ENCODE measurements at places on chromosomes 4 and X.

- no peak for DNase-seq
- peaks cover 8% of the 10 kb centered on the region for H3K4me1 ChIP-seq
- no peak overlapping the region for H3K4me3 ChIP-seq
- peaks cover 5% of the 10 kb centered on the region for H3K36me3 ChIP-seq
- H3K27me3 ChIP-seq, result no peaks in the 10 kb centered on the region
Measured at GRCh38 chr4:163540977-163541376, 46.5 kb downstream of the TMA16 start.

GRCh38 chrX:109995155-109995554 is 7.8 kb upstream of the TMEM164 start:
- H3K36me3 ChIP-seq, result no peaks in the 10 kb centered on the region
- H3K27me3 ChIP-seq, result no peaks in the 10 kb centered on the region
- no peak overlapping the region for H3K27ac ChIP-seq
- no peak for DNase-seq
- H3K4me3 ChIP-seq, result no peak overlapping the region
- peaks cover 4% of the 10 kb centered on the region for H3K4me1 ChIP-seq

DNA sequence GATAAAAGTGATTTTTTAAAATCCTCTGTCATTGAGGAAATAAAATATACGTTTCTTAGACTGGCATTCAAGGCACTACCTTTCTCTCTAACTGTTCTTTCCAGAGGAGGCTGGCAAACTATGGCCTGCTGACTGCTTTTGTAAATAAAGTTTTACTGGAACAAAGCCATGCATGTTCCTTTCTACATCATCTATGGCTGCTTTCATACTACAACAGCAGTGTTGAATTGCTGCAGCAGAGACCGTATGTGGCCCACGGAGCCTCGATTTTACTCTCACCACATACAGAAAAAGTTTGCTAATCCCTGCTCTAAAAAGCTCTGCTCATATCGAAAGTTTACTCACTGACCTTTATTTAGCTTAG is 20.2 kb downstream of the SETD7 start:
- peaks cover 13% of the 10 kb centered on the region for H3K36me3 ChIP-seq
- H3K27ac ChIP-seq, result no peak overlapping the region
- DNase-seq, result no peak

GRCh38 chr4:114807357-114807756 is 208.8 kb downstream of the UGT8 start:
- DNase-seq, result no peak
- H3K4me1 ChIP-seq, result no peaks in the 10 kb centered on the region
- no peak overlapping the region for H3K4me3 ChIP-seq
- H3K27me3 ChIP-seq, result no peaks in the 10 kb centered on the region
- no peaks in the 10 kb centered on the region for H3K36me3 ChIP-seq

- no peaks in the 10 kb centered on the region for H3K36me3 ChIP-seq
- H3K4me1 ChIP-seq, result peaks cover 4% of the 10 kb centered on the region
- no peak overlapping the region for H3K4me3 ChIP-seq
- H3K27me3 ChIP-seq, result no peaks in the 10 kb centered on the region
- DNase-seq, result no peak
- H3K27ac ChIP-seq, result no peak overlapping the region
Measured at GRCh38 chr4:26936284-26937065, 75.8 kb downstream of the STIM2 start.

GRCh38 chr4:38170338-38171169 is 210.4 kb downstream of the PTTG2 start:
- H3K27me3 ChIP-seq, result no peaks in the 10 kb centered on the region
- H3K36me3 ChIP-seq, result no peaks in the 10 kb centered on the region
- H3K4me1 ChIP-seq, result peaks cover 11% of the 10 kb centered on the region
- no peak overlapping the region for H3K4me3 ChIP-seq
- DNase-seq, result no peak
- H3K27ac ChIP-seq, result no peak overlapping the region

GRCh38 chr4:142960126-142960525 is 114.0 kb upstream of the INPP4B start:
- H3K4me1 ChIP-seq, result no peaks in the 10 kb centered on the region
- no peaks in the 10 kb centered on the region for H3K27me3 ChIP-seq
- no peak overlapping the region for H3K4me3 ChIP-seq
- H3K27ac ChIP-seq, result no peak overlapping the region

DNA sequence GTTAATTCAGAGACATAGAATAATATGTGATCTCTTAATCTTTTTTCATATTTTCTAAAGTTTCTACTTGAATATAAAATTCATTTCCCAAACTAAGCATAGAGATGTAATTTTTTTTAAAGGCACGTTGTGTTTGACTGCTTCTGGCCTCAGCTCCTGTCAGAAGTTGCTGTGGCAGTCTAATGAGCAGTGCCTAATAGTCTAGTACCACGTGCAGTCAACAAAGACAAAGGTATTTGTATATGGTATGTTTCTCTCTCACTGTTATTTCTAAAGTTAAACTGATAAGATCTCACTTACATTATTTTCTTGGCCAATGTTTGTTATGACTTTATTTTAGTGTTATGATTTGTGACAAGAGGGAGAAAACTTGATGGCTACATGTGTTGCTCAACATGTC is 48.6 kb upstream of the MCUB start:
- no peak overlapping the region for H3K27ac ChIP-seq
- H3K36me3 ChIP-seq, result peaks cover 77% of the 10 kb centered on the region
- H3K27me3 ChIP-seq, result no peaks in the 10 kb centered on the region
- no peak overlapping the region for H3K4me3 ChIP-seq
- H3K4me1 ChIP-seq, result no peaks in the 10 kb centered on the region
- DNase-seq, result no peak

- H3K27ac ChIP-seq, result no peak overlapping the region
- no peaks in the 10 kb centered on the region for H3K27me3 ChIP-seq
- no peak for DNase-seq
- H3K4me3 ChIP-seq, result no peak overlapping the region
- no peaks in the 10 kb centered on the region for H3K36me3 ChIP-seq
Measured at GRCh38 chrX:115949900-115950822, 220.4 kb upstream of the AGTR2 start.

DNA sequence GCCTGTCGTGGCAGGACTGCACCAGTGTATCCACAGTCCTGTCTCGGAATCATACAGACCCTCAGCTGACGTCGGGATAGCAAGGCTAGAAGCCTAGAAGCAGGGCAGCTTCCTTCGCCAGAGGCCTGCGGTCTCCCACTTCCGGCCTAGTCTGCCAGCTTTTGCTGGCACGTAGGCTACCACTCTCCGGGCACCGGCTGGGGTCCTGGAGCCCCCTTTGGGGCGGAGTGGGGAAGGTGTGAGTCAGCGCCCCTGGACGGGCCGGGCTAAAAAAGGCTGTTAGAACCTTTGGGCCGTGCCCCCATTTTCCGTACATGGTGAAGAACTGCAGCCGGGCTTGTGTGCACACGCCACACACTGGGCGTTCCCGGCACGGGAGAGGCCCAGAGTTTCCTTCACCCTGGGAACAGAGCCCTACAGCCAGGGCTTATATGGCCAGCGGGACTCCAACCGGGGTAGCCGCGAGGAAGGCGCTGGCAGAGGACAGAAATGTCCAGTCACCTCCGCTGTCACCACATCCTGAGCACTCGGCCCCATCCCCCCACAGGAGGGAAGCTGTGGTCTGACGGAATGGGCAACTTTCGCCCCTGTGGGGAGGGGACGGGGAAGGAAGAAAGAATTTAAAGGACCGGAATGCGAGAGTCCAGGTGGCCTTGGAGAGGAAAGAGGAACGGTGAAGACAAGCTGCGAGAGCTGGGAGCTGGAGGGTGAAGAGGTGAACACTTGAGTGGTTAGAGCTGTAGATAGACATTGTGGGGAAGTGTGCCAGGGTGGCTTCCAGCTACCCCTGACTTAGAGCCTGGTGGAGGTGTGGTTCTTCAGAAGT is 4.6 kb downstream of the MAGIX start:
- no peaks in the 10 kb centered on the region for H3K36me3 ChIP-seq
- no peaks in the 10 kb centered on the region for H3K27me3 ChIP-seq
- H3K27ac ChIP-seq, result peak overlapping the region; percentile 93
- peak; percentile 81 for DNase-seq

- H3K27me3 ChIP-seq, result no peaks in the 10 kb centered on the region
- peaks cover 26% of the 10 kb centered on the region for H3K36me3 ChIP-seq
- no peak overlapping the region for H3K4me3 ChIP-seq
- H3K4me1 ChIP-seq, result no peaks in the 10 kb centered on the region
Measured at GRCh38 chr4:88775529-88775928, 77.9 kb upstream of the NAP1L5 start.

- H3K4me3 ChIP-seq, result no peak overlapping the region
- H3K36me3 ChIP-seq, result no peaks in the 10 kb centered on the region
- no peak for DNase-seq
- no peak overlapping the region for H3K27ac ChIP-seq
Measured at GRCh38 chr4:112099701-112100297, 45.5 kb upstream of the FAM241A start.

DNA sequence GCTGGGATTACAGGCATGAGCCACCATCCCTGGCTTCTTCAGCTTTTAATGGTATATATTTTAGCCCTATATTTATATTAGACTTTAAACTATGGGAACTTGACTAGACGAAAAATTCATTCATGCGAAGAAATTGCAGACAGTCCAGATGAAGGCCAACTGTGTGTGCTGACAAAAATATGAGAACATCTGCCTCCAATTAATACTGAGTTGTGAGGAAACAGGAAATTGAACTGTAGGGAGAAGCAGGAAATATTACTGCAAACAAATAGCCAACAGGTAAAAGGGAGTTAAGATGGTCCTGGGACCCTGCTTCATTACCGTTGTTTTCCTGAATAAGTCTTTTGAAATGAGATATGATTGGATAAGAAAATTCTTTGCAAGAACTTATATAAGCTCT is 26.3 kb downstream of the MGARP start:
- no peaks in the 10 kb centered on the region for H3K27me3 ChIP-seq
- no peaks in the 10 kb centered on the region for H3K4me1 ChIP-seq
- no peak overlapping the region for H3K27ac ChIP-seq
- H3K36me3 ChIP-seq, result no peaks in the 10 kb centered on the region
- no peak for DNase-seq
- no peak overlapping the region for H3K4me3 ChIP-seq

DNA sequence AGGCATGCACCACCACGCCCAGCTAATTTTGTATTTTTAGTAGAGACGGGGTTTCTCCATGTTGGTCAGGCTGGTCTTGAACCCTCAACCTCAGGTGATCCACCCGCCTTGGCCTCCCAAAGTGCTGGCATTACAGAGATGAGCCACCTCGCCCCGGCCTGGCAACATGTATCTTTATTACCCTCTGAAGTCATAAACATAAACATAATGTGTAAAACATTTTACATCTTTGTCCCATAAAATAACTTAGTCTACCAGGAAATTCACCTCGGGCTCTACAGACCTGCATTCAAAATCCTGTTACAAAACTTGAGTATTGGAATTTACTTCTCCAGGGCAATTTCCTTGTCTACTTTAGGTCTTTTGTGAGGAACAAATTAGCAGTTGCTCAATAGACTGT is 68.1 kb upstream of the DUSP21 start:
- no peaks in the 10 kb centered on the region for H3K36me3 ChIP-seq
- H3K4me3 ChIP-seq, result no peak overlapping the region
- DNase-seq, result no peak
- H3K27me3 ChIP-seq, result no peaks in the 10 kb centered on the region
- H3K4me1 ChIP-seq, result no peaks in the 10 kb centered on the region

- peaks cover 16% of the 10 kb centered on the region for H3K4me1 ChIP-seq
- H3K27ac ChIP-seq, result no peak overlapping the region
- no peak for DNase-seq
- no peaks in the 10 kb centered on the region for H3K36me3 ChIP-seq
Measured at GRCh38 chr4:53917729-53918128, 146.7 kb downstream of the CHIC2 start.

- peaks cover 35% of the 10 kb centered on the region for H3K4me1 ChIP-seq
- H3K27me3 ChIP-seq, result no peaks in the 10 kb centered on the region
- peak within 1 kb of the TSS; percentile 67 for H3K4me3 ChIP-seq
- H3K36me3 ChIP-seq, result no peaks in the 10 kb centered on the region
- peak within 1 kb of the TSS; percentile 92 for H3K27ac ChIP-seq
- DNase-seq, result peak; percentile 94
Measured at GRCh38 chrX:154547245-154548027, at the start of gene IKBKG. Gene IKBKG (plus strand): TSS chrX:154547620. CDS start chrX:154552003, 4,383 bp downstream.

DNA sequence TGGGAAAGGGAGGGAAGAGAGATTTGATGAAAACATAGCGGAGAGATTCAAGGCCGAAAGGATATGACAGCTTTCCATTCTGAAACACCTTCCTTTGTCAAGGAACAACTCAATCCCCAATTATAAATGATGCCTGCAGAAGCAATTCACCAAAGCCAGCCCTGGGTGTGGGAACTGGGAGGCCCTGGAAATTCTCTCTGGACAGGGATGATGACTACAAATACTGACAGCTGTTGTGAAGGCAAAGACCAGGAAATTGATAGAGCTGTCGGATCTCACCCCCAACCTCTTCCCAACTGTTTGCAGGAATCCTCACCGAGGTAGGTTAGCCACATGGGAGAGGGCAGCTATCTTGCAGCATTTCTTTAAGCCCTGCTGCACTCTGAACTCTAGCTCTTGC is 54.3 kb downstream of the CCDC149 start:
- no peaks in the 10 kb centered on the region for H3K27me3 ChIP-seq
- no peak overlapping the region for H3K4me3 ChIP-seq
- H3K4me1 ChIP-seq, result peaks cover 4% of the 10 kb centered on the region
- no peaks in the 10 kb centered on the region for H3K36me3 ChIP-seq
- H3K27ac ChIP-seq, result no peak overlapping the region
- no peak for DNase-seq

DNA sequence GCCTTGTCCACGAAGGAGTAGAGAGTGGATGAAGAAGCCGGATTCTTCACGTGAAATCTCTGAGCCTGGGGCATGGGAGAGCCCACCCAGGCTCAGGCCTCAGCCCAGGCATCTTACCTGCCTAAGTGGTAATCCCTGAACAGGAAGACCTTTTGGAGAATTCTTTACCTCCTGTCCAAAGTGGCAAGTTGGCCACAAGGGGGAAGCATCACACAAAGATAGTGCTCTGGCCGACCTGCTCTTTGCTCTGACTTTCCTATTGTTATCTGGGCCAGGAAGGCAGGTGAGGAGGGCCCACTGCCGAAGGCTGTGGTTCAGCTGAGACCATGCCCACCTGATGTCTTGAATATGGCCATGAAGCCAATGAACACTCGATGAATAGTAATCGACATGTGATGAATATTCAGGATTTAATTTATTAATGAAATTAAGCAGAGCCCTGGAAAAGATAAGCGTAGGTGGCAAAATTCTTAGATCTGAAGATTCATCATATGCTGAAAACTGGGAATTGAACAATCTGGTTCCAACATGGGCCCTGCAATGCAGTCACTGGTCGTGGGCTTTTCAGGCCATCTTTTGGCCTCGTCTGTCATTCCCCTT is 93.8 kb downstream of the PDGFRA start:
- H3K27me3 ChIP-seq, result no peaks in the 10 kb centered on the region
- no peak overlapping the region for H3K4me3 ChIP-seq
- no peak for DNase-seq

DNA sequence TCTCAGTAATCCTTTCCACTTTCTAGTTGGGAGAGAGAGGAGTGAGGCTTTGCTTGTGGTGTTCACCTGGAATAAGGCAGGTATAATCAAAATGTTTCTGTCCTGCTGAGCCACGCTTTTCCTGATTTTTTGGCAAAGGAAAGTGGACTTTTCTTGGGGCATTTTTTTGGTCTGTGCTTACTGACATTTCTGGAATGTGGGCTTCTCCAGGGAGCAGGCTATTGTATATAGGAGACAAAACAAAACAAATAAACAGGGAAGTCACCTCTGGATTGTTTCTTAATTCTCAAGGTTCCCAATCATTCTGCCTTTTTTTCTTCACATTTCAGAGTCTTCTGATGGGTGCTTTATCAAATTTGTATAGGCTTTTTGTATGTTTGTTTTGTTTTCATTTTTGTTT is 25.7 kb upstream of the RP2 start:
- no peak overlapping the region for H3K27ac ChIP-seq
- no peak overlapping the region for H3K4me3 ChIP-seq
- H3K36me3 ChIP-seq, result no peaks in the 10 kb centered on the region
- no peaks in the 10 kb centered on the region for H3K27me3 ChIP-seq
- DNase-seq, result no peak
- H3K4me1 ChIP-seq, result no peaks in the 10 kb centered on the region

GRCh38 chr4:70754470-70754869 is 32.7 kb downstream of the RUFY3 start:
- no peak overlapping the region for H3K27ac ChIP-seq
- no peaks in the 10 kb centered on the region for H3K36me3 ChIP-seq
- no peak overlapping the region for H3K4me3 ChIP-seq
- H3K4me1 ChIP-seq, result peaks cover 5% of the 10 kb centered on the region
- H3K27me3 ChIP-seq, result no peaks in the 10 kb centered on the region

All from suprapubic skin (tissue), 4 donors.